Activated naive CD4-positive, alpha-beta T cell (primary cell): ENCODE measurements at places on chromosomes 5 and 9.

DNA sequence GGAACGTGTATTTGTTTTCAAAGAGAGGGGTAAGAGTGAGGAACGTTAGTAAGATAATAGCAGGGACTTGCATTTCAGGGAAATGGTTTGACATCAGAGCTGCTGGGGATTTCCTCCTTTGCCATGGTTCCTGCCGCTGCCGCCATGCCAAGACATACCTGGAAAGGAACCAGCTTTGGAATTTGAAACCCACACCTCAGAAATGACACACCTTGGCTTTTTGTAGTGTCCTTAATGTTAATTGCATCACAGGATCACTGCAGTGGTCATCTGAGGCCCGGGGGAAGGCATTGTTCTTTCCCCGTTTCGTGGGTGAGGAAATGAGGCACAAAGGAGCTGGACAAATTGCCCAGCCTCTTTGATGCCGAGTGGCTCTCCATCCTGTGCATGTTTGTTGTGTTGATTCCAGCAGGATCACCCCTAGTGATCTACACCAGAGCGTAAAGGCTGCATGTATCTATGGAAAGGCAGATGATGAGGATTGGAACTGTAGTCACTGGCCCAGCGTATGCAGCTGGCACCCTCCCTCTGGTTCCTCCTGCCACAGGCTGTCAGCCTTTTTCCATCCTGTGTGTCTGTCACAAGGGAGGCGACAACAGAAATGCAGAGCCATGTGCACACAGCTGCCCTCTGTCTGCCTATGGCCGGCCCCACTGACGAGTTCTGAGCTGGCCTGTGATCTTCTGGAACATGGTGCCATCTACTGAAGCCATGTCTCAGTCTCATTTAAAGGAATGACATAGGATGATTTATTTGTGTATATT lies 37.8 kb downstream of the SLC46A2 start:
- no peak for DNase-seq

- no peak for DNase-seq
Measured at GRCh38 chr5:41770799-41771198, 99.4 kb downstream of the OXCT1 start.

DNA sequence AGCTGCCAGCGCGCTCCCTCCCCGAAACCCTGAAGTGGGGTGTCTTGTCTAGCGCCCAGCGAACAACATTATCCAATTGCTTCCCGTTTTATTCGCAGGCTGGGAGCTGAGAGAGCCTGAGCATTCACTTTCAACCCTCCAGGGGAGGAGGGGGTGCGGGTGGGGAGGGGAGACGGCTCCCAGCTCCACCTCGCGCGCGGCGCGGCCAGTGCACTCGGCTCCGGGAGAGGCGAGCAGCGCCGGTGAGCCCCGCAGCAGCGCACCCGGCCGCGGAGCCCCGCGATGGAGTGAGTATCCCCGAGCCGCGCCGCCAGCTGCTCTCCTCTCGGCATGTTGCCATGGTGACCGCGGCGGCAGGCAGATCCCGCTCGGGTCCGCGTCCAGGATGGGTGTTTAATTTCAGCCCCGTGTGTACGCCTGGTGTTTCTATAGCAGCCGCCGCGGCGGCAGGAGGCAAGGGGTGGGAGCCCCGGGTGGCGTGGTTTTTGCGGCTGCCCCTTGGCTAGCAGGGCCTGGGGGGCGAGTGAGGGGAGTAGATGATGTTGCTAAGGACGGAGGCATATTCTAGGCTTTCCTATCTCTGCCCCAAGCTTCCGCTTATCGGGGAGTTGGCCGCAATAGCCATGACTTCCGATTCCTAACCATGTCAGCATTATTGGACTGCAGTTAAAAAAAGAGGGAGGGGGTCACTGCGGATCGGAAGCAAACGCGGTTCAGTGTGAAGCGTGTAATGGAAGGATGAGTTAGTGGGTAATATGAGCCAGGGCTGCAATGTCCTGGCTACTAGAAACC lies 139.2 kb upstream of the PALM2AKAP2 start:
- no peak for DNase-seq

- no peak for DNase-seq
Measured at GRCh38 chr9:13318027-13318426, 38.5 kb upstream of the MPDZ start.

- DNase-seq: no peak
Measured at GRCh38 chr5:126374109-126374416, 49.1 kb upstream of the GRAMD2B start.

- DNase-seq: no peak
Measured at GRCh38 chr5:139474890-139475791, 4.3 kb downstream of the SMIM33 start.

DNA sequence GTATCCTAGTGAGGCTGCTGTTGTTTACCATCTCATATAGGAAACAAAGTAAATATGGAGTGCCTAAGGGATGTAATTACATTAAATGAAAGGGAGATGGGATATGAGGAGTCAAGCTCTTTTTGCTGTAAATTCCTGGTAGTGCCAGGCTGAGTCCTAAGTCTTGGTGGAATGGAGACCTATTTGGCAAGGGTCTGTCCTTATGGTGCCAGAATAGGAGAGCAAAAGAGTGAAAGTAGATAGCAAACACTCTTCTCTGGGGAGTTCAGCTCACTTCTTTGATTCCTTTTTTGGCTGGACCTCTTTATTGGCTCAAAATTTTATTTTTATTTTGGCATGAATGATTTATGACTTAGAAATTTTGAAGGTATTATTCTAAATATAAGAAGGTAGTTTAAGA lies 380.8 kb downstream of the TMEM232 start:
- no peak for DNase-seq

- no peak for DNase-seq
Measured at GRCh38 chr5:37875051-37875787, 35.4 kb upstream of the GDNF start.

DNA sequence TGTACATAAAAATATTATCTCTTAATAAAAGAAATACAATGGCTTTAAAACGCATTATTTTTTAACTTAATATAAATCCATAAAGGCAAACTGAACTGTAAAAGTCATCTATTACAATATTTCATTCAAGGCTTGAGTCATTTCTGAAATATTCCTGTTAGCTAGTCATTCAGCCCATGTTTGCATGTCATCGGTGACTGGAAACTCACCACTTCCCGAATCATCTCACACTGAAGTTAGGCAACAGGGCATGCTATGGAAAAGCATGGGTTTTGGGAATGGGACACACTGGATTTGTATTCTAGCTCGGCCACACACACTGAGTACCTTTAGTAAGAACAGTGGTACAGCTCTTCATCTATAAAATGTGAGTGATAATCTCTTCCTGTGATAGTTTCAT lies 691.1 kb upstream of the C9orf72 start:
- DNase-seq: no peak
